ENCODE measurements at places on chromosomes 6 and 20.

DNA sequence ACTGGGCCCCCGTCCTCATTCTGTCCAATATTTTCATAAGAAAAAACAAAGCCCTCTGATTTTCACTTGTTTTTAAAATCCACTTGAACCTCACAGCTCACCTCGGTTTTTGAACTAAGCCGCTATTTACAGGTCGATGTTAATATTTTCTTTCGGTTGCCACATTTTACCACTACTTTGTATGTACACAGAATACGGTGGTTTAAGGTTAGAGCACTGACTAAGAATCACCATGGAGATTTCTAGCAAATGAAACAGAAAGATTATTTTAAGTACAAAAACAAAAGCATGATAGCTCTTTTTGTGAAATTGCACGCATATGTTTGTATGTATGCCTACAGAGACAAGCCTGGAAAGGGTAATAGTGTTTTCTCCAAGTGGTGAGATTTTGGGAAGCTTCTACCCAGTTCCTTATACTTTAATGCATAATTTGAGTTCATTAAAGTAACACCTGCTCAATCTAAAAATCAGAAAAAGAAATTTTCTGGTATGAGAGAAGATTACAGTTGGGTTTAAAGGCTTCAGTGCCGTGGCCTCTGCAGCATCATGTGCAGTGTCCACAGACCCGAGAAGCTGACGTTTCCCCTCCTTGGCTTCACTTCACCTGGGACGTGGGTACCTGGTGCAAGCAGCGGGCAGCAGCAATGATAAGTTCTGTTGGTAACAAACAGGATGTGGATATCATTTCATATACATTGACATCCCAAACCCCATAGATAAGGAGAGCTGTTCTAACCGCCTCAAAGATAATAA lies 144.0 kb downstream of the UST start:
- no peak for DNase-seq

GRCh38 chr20:47099825-47100441 lies 205.3 kb downstream of the EYA2 start:
- no peak for DNase-seq

GRCh38 chr6:170584181-170584953 lies at the start of gene PDCD2:
PDCD2 (minus strand) TSS chr6:170584637; CDS start chr6:170584581, 56 bp downstream.
- peak; percentile 74 for DNase-seq

- no peak for DNase-seq
Measured at GRCh38 chr6:112356994-112357393, 9.9 kb downstream of the RFPL4B start.

GRCh38 chr6:45590226-45590625 lies 212.5 kb upstream of the SUPT3H start:
- peak; percentile 26 for DNase-seq

GRCh38 chr20:40160097-40160550 lies 528.9 kb downstream of the MAFB start:
- DNase-seq: no peak
